ENCODE measurements at places on chromosomes 13 and 19. TPM values are rescaled to one million over a fixed set of nuclear protein-coding genes. Genes with fewer than 3 reads are reported as not detected.

Gene KLC3
- total RNA-seq = not detected

Gene TMEM221
- total RNA-seq = 0.20 TPM

Gene CYP4F2
- not detected for total RNA-seq

Gene SERP2
- total RNA-seq = 11.1 TPM

Gene TUBGCP3
- 23.8 TPM for total RNA-seq

Gene TNFSF11
- total RNA-seq = not detected

Gene ELAVL3
- not detected for total RNA-seq

Gene GGN
- total RNA-seq = 0.40 TPM

Gene PABPC3
- not detected for total RNA-seq

Gene ERICH6B
- not detected for total RNA-seq

Gene STARD13
- total RNA-seq = 27.9 TPM

Gene CYP2B6
- total RNA-seq = not detected

Gene SH2D3A
- total RNA-seq = 0.16 TPM

Gene IZUMO2
- not detected for total RNA-seq

Gene FFAR2
- 0.22 TPM for total RNA-seq

Gene VAV1
- 0.45 TPM for total RNA-seq

Gene NCCRP1
- not detected for total RNA-seq

Gene RAB3A
- 30.5 TPM for total RNA-seq

Gene BORCS8
- total RNA-seq = 22.8 TPM

Gene CCNA1
- 0.41 TPM for total RNA-seq

Gene CDX2
- not detected for total RNA-seq

Gene APLP1
- total RNA-seq = 35.3 TPM

Gene RASA3
- 10.7 TPM for total RNA-seq

Gene DMKN
- total RNA-seq = 15.7 TPM

Gene PLPP2
- 0.51 TPM for total RNA-seq

Gene HSH2D
- not detected for total RNA-seq

Gene SPRED3
- 0.49 TPM for total RNA-seq

Gene ZNF224
- total RNA-seq = 9.5 TPM

Gene ZNF93
- 2.1 TPM for total RNA-seq

Gene KLF1
- total RNA-seq = not detected

Gene RGS9BP
- total RNA-seq = 1.7 TPM

Gene RBM42
- total RNA-seq = 52.9 TPM

Gene MBD3L2
- total RNA-seq = not detected

Gene CRB3
- not detected for total RNA-seq

Gene NFIX
- 161 TPM for total RNA-seq

Gene RNF225
- not detected for total RNA-seq

Gene TMEM145
- not detected for total RNA-seq

Gene TNFSF13B
- 20.8 TPM for total RNA-seq

Gene PEAK3
- total RNA-seq = 0.13 TPM

Gene GARRE1
- total RNA-seq = 26.0 TPM

Gene KPNA3
- 65.9 TPM for total RNA-seq

Gene ZNF99
- not detected for total RNA-seq

Gene PLVAP
- total RNA-seq = 21.0 TPM

Gene ZNF835
- 2.0 TPM for total RNA-seq

Gene SYT3
- total RNA-seq = not detected

Gene ACER1
- total RNA-seq = not detected

Gene LPAR6
- 28.7 TPM for total RNA-seq

Gene CGB2
- total RNA-seq = not detected

Gene GAPDHS
- total RNA-seq = not detected

Gene ZNF773
- 3.1 TPM for total RNA-seq

Gene SPHK2
- total RNA-seq = 5.7 TPM

Gene TUBB4A
- total RNA-seq = 6.6 TPM

Gene MUC16
- total RNA-seq = 0.07 TPM

Gene C19orf38
- 0.61 TPM for total RNA-seq

Gene IL17D
- 1.2 TPM for total RNA-seq

Gene COG6
- 30.7 TPM for total RNA-seq

All from heart right ventricle (tissue), 16 donors.